ENCODE measurements at places on chromosomes 13 and 19. TPM values are rescaled to one million over a fixed set of nuclear protein-coding genes. Genes with fewer than 3 reads are reported as not detected.

DNA sequence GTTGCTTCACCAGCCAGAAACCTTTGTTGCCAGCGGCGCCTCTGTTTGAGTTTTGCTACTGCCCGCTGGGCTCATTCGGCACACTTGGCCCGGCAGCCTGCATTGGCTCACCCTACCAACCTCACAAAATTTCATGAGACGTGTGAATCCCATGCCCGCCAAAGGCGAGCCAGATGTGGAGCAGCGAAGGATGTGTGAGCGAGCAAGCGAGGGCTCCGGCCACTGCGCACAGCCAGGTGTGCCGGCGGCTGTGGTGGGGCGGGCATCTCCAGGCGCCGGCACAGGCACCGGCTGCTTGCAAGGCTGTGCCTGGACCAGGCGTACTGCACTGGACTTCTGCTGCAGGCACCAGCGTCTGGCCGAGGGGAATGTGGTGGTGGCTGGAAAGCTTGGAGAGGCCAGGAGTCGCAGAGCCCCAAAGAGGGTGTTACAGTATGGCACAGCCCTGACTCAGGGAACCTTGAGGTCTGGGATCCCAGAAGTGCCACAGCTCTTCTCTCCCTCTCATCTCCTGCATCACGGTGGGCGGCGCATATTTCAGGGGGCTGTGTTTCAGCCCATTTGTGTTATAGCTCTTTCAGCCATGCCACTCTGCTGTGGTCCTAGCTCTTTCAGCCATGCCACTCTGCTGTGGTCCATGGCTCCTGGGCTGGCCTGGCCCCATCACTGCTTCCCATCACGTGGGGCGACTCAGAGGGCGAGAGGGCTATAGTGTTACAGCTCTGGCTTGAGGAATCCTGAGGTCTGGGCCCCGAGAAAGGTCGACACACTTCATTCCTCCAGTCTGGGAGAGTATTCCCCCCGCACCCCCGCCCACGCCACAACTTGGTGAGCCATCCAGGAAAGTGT, 592.0 kb upstream of the SLITRK5 start:
- no peak for DNase-seq
- no peaks in the 10 kb centered on the region for H3K4me1 ChIP-seq
- no peak overlapping the region for H3K27ac ChIP-seq
- no peaks in the 10 kb centered on the region for H3K36me3 ChIP-seq

DNA sequence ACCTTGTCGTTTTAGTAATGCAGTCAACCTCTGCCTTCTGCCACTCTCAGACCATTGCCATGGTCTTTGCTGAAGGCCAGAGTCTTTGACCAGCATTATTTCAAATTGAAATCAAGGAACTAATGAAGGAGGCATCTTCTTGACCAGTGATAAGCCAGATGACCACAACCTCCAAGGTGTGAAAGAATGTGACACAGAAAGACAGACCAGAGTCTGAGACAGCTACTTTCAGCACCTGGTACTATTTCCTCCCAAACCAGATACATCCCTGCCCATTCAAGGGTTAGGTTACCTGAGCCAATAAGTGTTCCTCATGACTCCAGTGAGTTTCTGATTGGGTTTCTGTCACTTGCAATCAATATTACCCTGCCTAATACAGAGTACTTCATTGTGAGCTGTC, 20.3 kb upstream of the RNASEH2B start:
- H3K27ac ChIP-seq = no peak overlapping the region
- no peaks in the 10 kb centered on the region for H3K36me3 ChIP-seq
- H3K4me3 ChIP-seq = no peak overlapping the region
- DNase-seq = no peak
- H3K27me3 ChIP-seq = no peaks in the 10 kb centered on the region
- H3K4me1 ChIP-seq = peaks cover 9% of the 10 kb centered on the region

GRCh38 chr19:42442833-42443232, at the start of gene CXCL17:
CXCL17 (minus strand) TSS chr19:42442946; CDS start chr19:42442832, 114 bp downstream.
- H3K36me3 ChIP-seq = no peaks in the 10 kb centered on the region
- DNase-seq = no peak
- H3K4me1 ChIP-seq = no peaks in the 10 kb centered on the region
- no peaks in the 10 kb centered on the region for H3K27me3 ChIP-seq
- no peak within 1 kb of the TSS for H3K4me3 ChIP-seq

- no peaks in the 10 kb centered on the region for H3K27me3 ChIP-seq
- no peak for DNase-seq
- H3K27ac ChIP-seq = no peak overlapping the region
- no peaks in the 10 kb centered on the region for H3K36me3 ChIP-seq
- H3K4me1 ChIP-seq = 0 out of 2 replicates have a peak, but pooled peaks cover 3% of the 10 kb centered on the region
- H3K4me3 ChIP-seq = no peak overlapping the region
These were observed 10.5 kb downstream of the KLF5 start for GRCh38 chr13:73069206-73069805.

DNA sequence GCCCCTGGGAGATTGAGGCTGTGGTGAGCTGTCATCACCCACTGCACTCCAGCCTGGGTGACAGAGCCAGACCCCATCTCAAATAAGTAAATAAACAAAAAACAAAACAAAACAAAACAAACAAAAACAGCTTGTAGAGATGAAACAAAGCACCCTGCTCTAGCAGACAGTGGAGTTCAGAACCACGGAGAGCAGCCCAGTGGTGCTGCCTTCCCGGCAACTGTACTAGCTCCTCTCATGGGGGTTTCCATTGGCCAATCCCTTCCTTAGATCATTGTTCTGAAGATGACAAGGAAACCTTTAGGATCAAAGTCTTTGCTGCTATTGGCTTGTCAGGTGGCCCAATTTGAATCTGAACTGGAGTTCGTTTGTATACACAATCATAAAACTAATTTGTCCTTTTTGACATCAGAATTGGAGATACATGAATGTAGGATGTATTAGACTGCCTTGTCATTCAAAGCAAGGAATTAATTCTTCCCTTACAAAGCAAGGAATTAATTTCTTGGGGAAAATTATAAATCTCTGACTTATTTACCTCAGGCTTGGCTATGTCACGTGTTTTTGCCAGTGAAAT, 19.7 kb upstream of the SYCN start:
- H3K36me3 ChIP-seq = no peaks in the 10 kb centered on the region
- no peaks in the 10 kb centered on the region for H3K4me1 ChIP-seq
- peak; percentile 56 for DNase-seq

- H3K4me3 ChIP-seq = no peak overlapping the region
- H3K36me3 ChIP-seq = peaks cover 4% of the 10 kb centered on the region
- H3K27me3 ChIP-seq = no peaks in the 10 kb centered on the region
- no peaks in the 10 kb centered on the region for H3K4me1 ChIP-seq
- H3K27ac ChIP-seq = no peak overlapping the region
These were observed 4.8 kb downstream of the FCHO1 start for GRCh38 chr19:17755977-17756670.

- H3K27ac ChIP-seq = no peak overlapping the region
- no peak for DNase-seq
- H3K4me3 ChIP-seq = no peak overlapping the region
- H3K36me3 ChIP-seq = no peaks in the 10 kb centered on the region
- no peaks in the 10 kb centered on the region for H3K27me3 ChIP-seq
These were observed 250.0 kb downstream of the DNAJC15 start for GRCh38 chr13:43273362-43273761.

EBI3 gene
- total RNA-seq = 1.2 TPM

S1PR2 gene
- total RNA-seq = 12.8 TPM

MAP1S gene
- total RNA-seq = 160 TPM

PIAS4 gene
- 59.4 TPM for total RNA-seq

ZNF878 gene
- total RNA-seq = 5.6 TPM

TEAD2 gene
- 118 TPM for total RNA-seq

GZMM gene
- total RNA-seq = 0.64 TPM
